ENCODE measurements at places on chromosomes 6 and 20.

- DNase-seq: peak; percentile 39
Observed at GRCh38 chr20:33524261-33524660, 34.4 kb downstream of the CBFA2T2 start.

GRCh38 chr6:39617026-39617425 lies 108.2 kb downstream of the KIF6 start:
- DNase-seq: no peak

DNA sequence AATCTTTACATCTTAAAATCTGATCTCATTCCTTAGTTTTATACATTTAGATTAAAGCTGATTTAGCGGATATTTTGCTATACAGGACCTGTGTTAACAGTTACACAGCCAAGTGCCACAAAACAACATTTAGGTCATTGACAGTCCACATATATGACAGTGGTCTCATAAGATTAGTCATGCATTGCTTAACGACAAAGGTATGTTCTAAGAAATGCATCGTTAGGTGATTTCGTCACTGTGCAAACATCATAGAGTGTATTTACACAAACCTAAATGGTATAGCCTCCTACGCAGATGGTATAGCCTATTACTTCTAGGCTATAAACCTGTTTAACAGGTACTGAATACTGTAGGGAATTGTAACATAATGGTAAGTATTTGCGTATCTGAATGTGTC lies 21.6 kb downstream of the ADGRG6 start:
- no peak for DNase-seq

DNA sequence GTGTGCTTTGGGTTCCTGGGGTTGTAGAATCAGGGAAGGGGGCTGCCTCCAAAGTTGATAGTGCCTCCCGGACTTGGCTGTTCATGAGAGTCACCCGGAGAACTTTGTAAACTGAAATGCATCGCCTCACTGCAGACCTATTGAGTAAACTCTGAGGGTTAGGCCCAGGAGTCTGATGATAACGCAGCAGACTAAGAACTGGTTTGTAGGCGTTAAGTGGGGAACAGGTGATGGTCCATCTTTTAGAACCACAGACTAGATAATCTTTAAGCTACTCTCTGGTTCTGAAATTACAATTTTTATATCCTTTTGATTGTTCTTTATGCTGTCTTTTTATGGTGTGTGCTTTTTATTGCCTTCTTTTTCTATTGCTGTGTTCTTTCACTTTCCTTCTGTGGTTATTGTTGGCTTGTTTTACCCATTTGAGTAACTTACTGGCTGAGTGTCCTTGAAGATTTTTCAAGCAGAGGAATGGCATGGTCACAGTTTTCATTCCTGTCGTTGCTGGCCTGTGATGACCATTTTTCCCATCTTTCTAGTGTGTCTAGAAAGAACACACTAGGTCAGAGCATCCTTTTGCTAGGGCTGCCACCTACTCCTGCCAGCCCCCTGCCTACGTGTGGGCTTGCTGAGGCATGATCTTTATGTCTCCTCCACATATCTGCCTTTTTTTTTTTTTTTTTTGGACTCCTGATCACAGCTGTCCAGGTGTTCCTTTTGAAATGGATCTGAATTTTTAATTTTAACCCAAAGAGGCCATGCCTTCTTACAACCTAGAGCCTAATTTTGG lies 30.9 kb downstream of the LRRC1 start:
- no peak for DNase-seq

DNA sequence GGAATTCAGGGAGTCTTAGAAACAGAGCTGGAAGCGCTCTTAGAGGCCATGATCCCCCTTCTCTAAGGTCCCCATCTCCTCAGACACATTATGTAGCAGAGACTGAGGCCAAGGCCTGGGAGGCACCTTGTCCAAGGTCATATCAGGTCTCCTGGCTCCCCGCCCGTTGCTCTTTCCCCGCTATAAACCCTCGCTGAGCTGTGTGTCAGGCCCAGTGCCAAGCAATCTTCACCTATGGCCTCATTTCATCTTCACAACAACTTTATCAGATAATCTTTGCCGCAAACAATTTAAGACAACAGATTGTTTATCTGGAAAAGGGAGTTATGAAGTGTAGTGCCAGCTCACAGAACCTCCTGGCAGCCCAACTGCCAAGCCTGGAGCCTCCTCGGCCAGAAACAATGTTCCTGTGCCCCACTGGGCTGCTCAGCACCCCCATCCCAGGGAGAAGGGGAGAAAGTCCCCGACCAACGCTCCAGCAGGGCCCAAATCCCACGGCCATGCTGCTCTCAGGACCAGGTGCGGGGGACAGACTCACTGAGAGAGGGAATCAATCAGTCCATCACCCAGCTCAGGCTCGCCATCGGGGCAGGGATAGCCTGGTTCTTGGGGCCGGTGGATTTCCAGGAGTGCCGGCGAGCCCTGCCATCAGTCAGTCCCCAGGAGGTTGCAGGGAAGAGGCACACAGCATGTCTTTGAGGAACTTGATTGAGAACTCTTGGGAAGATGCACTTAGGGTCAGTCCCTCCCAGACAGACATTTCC lies 16.9 kb upstream of the FANCE start:
- DNase-seq: peak; percentile 39

DNA sequence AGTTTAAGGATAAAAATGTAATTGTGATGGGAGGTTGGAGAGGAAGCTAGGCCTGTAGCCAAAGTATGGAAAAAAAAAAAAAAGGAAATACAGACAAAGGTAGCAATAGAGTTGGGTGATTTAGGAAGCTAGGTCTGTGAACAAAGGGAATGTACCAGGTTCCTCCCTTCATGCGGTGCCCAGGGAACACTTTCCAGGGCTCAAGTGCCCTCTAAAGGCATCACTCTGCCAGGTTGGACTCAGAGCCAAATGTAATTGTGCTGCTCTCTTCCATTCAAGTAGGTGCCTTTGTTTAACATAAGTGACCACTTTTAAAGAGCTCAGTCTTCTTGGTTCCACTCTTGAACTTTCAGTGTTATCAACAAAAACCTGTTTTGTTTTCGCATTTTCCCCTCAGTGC lies 159.7 kb upstream of the AHI1 start:
- no peak for DNase-seq

- DNase-seq: peak; percentile 85
Observed at GRCh38 chr6:44074439-44074812, 52.8 kb downstream of the MRPL14 start.

DNA sequence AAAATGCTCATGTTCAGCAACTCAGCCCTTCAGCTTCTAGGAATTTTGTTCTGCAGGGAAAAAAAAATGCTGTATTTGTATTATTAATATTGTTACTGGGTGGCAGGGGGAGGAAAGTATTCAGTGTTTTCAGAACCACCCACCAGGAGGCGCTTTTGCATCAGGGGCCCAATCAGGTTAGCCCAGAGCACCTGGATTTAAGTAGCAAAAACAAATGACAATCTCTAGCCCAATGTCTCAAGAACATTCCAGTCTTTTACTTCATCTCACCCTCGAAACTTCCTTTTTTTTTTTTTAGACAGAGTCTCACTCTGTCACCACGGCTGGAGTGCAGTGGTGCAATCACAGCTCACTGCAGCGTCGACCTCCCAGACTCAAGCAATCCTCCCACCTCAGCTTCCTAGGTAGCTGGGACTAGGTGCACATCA lies 635 bp upstream of the C20orf203 start:
- DNase-seq: peak; percentile 69

DNA sequence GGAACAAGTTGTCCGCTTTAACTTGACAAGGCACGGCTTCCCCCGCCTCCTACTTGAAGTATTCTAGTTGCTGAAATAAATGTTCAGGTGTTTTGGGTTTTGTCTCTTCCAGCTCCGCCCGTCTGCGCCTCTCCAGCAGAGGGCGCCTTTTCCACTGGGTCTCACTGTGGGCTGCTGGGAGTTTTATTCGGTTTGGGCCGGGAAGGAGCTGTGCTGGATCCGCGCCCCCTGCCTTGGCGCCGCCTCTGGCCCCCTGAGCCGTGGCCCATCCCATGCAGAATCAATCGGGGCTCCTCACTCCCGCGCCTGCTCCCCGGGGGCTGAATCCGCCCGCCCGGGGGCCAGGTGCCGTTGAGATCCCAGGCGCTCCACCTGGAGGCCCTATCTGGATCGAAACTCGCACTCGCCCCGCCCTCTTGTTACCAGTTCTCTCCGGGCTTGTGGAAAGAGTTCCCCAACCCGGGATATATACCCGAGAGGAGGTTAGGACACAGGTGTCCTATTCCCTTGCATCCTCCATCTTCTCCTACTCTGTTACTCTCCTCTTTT lies 51.0 kb upstream of the TCF21 start:
- peak; percentile 61 for DNase-seq

GRCh38 chr6:7129784-7130569 lies 22.2 kb downstream of the RREB1 start:
- peak; percentile 82 for DNase-seq

DNA sequence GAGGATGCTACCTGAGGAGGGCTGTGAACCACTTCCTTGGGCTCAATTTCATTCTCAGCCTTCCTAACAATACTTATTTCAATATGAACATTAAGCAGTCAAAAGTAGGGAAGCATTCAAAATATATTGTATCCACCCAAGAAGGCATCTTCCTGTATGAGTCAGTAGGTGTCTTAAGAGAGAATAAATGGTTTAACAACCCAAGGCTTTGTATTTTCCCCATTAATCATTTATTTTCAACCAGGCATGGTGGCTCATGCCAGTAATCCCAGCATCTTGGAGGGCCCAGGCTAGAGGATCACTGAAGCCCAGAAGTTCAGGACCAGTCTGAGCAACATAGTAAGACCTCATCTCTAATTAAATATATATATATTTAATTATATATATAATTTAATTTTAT lies 74.5 kb upstream of the MARCKS start:
- peak; percentile 24 for DNase-seq

All from M059J (cell line).